H9 (cell line): ENCODE measurements at places on chromosomes 6 and 20.

GRCh38 chr20:1467355-1468116 lies 887 bp upstream of the NSFL1C start:
- peak; percentile 43 for DNase-seq

- no peak for DNase-seq
Measured at GRCh38 chr6:30964075-30964474, 19.4 kb upstream of the MUC21 start.

GRCh38 chr20:57783956-57784837 lies 74.4 kb upstream of the PMEPA1 start:
- DNase-seq: peak; percentile 11

DNA sequence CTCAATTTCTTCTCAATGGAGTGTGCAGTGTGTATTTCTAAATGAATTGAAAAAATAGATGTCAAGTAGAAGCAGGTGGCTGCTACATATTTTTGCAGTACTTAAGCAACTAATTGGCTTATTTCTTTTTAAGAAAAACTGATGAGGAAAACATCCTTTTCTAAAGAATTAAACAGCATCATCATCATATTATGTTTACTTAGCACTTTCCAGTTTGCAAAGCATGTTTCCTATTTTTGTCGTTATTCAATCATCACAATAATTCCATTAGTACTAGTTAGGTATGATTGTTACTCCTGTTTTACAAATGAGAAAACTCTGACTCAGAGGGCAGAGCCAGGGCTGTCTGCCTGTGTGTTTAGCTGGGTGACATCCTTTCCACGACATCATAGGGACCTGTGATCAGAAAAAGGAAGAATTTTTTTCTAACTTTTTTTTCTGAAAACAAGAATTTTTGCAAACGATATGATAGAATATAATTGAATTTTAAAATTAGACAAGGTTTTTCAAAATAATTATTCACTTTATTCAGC lies 22.7 kb upstream of the BMP6 start:
- DNase-seq: no peak

DNA sequence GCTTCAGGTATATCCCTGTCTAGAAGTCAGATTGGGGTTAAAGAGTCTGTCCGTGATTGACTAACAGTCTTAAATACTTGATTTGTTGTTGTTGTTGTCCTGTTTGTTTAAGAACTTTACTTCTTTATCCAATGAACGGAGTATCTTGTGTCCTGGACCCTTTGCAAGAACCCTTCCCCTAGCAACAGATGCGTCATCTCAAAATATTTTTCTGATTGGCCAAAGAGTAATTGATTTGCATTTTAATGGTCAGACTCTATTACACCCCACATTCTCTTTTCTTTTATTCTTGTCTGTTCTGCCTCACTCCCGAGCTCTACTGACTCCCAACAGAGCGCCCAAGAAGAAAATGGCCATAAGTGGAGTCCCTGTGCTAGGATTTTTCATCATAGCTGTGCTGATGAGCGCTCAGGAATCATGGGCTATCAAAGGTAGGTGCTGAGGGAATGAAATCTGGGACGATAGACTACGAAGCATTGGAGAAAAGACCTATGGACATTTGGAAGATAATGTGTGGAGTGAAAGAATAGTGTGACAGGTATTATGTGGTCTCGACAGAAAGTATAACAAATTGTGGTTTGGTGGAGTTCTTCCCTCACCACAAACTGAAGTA lies at the start of gene HLA-DRA:
Gene HLA-DRA (plus strand): TSS at position 286 of the 613 bp plus-strand sequence. CDS start 64 bp downstream, at position 350.
- DNase-seq: peak; percentile 30

DNA sequence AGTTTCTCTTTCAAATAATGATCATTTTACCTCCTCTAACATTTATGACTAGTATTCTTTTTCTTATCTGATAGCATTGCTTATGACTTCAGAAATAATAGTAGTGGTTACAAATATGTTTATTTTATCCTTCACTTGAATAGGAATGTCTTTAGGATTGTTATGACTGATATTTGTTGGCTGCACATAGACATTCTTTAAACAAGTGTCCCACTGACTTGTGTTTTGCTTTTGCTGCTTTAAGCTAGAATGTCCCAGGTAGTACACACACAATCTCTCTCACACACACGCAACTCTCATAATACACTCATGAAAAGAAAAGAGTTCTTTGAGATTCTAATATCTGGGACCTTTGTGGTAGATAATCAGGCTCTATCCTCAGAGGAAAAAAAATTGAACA lies 21.6 kb downstream of the KIAA1586 start:
- no peak for DNase-seq

DNA sequence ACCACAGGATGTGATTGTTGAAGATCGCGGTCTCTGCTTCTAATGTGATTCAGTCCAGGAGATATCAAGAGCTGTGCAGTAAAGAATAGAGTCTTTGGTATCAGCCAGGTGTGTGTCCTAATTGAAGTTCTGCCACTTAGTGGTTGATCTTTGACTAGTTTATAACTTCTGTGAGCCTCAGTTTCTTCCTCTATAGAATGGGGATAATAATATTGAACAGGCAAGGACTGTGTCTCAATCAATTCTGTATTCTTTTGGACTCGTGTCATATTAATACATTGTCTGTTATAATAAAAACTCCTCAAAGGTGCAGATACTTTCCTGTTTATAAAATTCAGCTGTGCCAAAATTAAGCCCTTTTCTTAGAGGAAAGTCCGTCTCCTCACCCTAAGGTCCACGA lies 23.1 kb upstream of the NCOA6 start:
- DNase-seq: no peak

- DNase-seq: no peak
Measured at GRCh38 chr6:40299681-40300080, 287.5 kb downstream of the LRFN2 start.

- DNase-seq: peak; percentile 71
Measured at GRCh38 chr20:33415948-33416347, 14.6 kb upstream of the CDK5RAP1 start.

- no peak for DNase-seq
Measured at GRCh38 chr6:106128981-106129781, 43.0 kb downstream of the PRDM1 start.

GRCh38 chr6:156832231-156832647 lies 55.1 kb downstream of the ARID1B start:
- DNase-seq: no peak

DNA sequence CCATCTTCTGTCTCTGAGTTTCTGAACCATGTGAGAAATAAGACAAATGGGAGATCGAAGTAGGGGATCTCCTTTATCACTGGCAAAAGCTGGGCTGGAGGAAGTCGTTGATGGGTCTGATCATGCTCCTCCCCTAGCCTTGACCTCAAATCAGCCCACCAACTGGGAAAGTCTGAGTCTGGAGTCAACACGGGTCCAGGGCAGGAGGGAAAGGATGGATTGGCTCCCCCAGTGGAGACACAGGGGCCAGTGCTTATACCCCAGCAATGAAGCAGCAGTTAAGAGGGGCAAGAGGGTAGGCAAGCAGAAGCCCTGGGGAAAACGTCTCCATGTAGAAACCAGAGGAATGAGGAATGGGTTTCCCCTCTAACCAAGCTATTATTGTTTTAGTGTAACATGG lies 152.6 kb downstream of the TBC1D7 start:
- DNase-seq: peak; percentile 63

GRCh38 chr6:1942834-1943233 lies 302.6 kb downstream of the GMDS start:
- DNase-seq: no peak

DNA sequence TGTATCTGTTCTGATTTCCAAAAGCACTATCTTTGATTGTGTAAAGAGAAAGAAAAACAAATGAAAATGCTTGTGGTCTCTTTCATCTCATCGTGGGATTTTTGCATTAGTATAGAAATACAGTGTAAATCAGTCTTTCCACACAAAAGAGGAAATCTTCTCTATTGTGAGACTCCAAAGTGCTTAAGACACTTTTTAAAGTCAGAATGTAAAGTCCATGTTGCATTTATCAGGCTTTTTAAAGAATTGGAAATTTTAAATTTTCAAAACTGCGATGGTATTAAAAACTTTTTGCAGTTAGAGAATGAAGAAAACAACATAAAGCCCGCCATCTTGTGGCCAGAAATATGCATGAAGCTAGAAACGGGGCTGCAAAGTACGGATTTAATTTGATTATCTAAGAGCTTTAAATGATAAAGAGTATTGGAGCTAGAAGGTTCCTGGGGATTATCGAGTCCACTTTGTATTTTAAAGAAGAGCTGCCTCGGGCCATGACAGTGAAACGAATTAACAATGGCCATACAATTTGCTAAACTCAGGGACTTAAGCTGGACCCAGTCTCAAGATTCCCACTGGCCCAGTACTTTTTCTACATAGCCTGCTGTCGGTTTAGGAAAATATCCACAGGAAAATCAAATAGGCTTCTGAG lies 339.6 kb downstream of the ARHGAP18 start:
- peak; percentile 30 for DNase-seq

DNA sequence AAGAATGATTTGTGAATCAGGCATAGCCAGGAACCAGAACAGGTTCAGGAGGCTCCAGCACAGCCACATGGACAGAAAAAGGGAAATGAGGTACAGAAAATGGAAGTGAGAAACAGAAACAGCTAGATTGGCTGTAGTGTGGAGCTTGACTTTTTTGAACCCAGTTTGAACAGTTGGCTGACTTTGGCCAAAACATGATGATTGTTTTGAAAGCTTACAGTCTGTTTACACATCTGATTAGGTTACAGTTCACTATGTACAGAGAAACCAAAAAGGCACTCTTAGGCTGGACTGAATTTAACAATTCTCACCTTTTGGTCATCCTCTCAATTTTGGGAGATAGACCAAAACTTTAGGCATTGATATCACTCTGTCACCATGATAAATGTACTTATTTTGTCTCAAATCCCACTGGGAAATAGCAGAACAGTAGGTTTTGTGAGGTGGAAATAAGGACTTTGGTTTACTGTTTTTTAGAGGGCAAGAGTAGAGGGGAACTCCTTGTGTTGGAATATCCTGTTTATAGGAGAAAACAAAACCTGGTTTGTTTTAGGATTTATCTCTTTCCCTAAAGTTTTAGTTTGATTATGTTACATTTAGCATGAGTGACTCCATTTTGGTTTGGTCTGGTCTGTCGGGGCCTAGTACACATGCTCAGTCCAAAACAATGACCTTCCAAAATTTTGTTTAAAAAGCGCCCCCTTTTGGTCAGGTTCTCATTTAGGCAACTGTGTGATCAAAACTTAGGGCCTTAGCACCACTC lies 123.1 kb downstream of the OLIG3 start:
- DNase-seq: no peak

GRCh38 chr20:63441136-63442099 lies 31.0 kb downstream of the KCNQ2 start:
- DNase-seq: no peak

- no peak for DNase-seq
Measured at GRCh38 chr6:15897063-15897876, 231.6 kb upstream of the MYLIP start.

DNA sequence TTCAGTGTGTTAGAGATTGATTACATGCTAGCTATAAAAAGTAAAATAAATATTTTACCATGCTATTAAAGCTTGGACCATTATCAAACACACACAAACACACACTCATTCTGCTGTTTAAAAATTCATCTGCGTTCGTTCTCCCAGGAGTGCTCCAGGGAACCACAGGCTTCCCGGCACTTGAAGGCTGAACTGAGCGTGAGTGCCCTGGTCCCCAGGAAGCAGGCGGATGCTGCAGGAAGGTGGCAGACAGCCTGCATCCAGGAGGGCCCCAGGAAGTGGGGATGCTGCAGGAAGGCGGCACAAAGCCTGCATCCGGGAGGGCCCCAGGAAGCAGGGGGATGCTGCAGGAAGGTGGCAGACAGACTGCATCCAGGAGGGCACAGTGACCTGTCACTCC lies 147.2 kb upstream of the SNX9 start:
- DNase-seq: no peak

DNA sequence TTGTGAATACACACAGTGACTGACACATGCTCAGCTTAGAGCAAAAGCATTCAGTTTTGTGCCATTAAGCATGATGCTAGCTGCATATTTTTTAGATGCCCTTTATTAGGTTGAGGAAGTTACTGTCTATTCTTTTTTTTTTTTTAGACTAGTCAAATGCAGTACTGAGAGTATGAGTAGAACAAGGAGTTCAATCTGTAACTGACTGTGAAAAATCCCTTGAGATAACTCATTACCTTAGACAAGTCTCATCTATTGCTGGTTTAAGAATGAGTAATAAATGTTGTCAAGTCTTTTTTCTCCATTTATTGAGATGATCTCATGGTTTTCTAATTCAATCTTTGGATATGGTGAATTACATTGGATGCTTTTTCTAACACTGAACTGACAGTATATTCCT lies 23.2 kb downstream of the AHI1 start:
- DNase-seq: no peak

DNA sequence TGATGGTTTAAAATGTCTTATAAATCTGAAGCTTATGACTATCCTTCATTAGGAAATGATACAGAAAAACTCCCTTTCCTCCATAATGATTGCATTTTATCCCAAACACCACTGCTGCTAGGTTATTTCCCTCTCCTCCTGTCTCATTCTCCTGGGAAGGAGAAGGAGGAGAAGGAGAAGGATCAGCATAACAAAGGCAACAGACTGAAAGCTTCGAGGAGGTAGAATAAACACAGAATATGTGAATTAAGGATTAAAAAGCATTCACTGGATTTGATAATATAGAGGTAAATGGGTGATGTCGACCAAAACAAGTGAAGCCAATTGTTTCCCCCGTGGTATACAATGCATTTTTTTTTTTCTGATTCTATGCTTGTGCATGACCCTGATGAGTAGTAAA lies 82.0 kb downstream of the WASF1 start:
- DNase-seq: no peak

DNA sequence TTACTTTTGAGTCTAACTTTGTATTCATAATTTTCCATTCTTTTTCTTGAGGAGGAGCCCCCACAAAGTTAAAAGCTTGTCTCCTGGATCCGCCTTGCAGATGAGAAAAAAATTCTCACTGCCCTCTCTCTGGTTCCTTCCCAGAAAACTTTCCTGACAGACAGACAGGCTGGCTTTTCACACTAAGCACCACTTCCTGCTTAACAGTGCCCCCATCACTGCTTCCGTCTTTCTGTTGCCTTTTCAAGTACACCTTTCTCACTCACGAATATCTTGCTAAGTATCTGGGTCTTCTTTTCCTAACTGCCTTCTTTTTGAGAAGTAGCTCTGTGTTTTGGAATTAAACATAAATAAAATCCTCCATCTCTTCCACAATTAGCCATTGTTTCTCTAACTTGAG lies 19.8 kb upstream of the LMBRD1 start:
- DNase-seq: no peak

- no peak for DNase-seq
Measured at GRCh38 chr6:116008470-116009243, 52.0 kb downstream of the FRK start.

DNA sequence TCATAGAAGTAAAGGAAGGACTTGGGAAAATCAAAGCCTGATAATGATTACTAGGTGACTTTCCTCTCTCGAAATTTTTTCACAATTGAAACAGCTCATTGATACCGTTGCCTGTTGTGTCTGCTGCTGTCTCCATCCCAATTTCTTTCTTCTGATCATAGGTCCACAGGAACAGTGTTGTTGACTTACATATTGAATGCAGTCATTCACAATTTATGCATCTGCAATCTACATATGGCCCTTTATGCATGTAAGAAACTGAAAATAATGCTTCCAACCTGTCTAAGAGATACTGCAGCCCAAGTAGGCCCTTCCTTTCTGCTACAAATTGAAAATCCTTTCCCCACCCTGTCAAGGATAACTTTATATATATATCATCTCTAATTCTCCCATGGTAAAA lies 381.3 kb downstream of the PKHD1 start:
- DNase-seq: no peak

GRCh38 chr6:65989676-65990075 lies 282.6 kb upstream of the EYS start:
- no peak for DNase-seq
